Midbrain (tissue), 1 donor: ENCODE measurements at places on chromosomes 16 and 17.

GRCh38 chr16:80107900-80108299 lies 432.9 kb upstream of the DYNLRB2 start:
- DNase-seq = no peak

- DNase-seq = no peak
Observed at GRCh38 chr17:45168991-45169752, 7.5 kb downstream of the HEXIM2 start.

DNA sequence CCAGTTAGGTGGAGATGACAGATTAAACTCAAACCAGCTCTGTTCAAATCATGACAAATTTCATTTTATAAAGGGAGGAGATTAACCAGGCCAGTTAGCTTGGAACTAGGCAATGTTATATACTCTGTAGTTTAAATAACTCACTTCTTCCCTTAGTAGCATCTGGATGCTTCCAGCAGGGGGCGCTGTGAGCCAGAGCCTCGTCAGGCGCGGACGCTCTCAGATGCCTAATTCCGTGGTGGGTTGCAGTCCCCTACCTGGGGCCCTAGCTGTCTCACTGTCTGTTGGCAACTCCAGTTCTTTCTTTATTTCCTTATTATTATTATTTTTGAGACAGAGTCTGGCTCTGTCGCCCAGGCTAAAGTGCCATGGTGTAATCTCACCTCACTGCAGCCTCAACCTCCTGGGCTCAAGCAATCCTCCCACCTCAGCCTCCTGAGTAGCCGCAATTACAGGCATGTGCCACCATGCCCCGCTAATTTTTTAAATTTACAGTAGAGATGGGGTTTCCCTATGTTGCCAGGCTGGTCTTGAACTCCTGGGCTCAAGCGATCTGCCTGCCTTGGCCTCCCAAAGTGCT lies 17.3 kb upstream of the WFDC1 start:
- peak; percentile 71 for DNase-seq

DNA sequence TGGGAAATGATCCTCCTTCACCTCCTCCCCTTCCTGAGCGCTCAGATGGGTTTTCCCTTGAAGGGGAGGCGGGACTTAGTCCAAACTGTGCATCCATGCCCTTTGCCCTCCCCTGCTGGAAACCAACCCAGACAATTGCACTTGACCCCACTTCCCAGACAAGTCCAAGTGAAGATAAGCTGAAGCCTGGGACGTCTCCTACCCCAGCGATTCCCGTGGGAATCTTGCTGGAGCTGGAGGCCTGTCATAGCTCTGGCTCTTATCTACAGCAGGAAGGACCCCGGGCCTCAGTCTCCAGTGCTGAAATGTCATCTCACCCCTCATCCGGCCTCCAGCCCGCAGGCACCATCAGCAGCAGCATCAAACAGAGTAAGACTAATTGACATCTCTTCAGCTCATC lies 6.5 kb upstream of the NGFR start:
- DNase-seq = no peak

GRCh38 chr16:72202014-72202413 lies 30.1 kb upstream of the PMFBP1 start:
- DNase-seq = no peak

GRCh38 chr17:81346090-81346907 lies 49.0 kb upstream of the BAHCC1 start:
- peak; percentile 97 for DNase-seq

- DNase-seq = no peak
Observed at GRCh38 chr16:31695667-31696066, 168.0 kb downstream of the AHSP start.

DNA sequence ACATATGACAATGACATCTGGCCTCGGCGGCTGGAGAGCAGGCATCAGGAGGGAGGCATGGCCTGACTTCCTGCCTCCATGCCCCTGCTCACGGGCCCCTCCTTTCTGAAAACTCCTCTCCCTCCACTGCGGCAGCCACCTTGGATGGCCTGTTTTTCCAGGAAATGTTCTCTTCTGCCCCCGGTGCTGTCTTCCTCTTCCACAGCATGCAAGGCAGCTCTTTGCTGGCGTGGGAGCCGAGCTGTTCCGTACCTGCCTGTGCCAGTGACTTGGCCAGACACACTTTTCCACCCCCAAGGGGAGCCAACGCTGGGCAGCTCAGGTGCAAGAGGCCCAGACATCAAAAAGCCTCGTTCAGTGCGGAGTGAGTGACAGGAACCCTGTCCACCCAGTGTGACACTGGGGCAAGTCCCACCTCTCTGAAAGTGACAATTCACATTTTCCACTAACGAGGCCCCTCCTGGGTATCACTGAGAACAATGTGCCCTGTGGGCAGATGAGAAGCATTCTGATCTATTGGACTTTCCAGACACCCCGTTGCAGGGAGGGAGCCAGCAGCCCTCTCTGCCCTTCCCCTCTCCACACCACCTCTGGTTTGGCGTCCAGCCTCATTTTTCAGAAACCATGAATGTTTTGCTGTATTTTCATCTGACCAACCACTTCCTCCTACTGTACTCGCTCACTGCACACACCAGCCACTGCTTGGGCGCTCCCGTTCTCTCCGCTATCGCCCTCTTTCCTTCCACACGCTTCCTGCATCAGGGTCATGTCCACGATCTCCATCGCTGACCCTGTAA lies 31.2 kb downstream of the NSMCE1 start:
- no peak for DNase-seq

DNA sequence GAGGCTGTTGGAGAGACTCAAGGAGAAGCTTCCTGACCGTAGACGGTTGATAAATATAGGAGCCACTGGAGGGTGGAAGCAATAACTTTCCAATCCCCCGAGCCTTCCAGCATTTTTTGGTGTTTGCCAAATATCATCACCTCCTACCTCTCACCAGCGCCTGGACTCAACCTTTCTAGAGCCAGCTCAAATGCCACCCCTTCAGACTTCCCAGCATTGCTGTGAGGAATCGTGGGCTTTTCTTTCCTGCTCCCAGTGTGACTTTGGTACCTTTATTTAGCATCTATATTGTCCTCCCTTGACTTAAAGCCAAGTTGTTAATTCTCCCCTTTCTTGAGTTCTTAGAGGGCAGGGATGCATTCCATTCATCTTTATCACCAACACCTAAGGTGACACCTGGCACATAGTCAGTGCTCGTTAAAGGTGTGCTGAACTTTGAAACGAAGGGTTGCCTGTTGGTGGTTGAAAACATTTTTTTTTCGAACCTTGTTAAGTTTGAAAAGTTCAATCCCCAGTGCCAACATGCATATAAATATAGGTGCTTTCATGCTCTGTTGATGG lies 35.3 kb upstream of the CCR7 start:
- no peak for DNase-seq

DNA sequence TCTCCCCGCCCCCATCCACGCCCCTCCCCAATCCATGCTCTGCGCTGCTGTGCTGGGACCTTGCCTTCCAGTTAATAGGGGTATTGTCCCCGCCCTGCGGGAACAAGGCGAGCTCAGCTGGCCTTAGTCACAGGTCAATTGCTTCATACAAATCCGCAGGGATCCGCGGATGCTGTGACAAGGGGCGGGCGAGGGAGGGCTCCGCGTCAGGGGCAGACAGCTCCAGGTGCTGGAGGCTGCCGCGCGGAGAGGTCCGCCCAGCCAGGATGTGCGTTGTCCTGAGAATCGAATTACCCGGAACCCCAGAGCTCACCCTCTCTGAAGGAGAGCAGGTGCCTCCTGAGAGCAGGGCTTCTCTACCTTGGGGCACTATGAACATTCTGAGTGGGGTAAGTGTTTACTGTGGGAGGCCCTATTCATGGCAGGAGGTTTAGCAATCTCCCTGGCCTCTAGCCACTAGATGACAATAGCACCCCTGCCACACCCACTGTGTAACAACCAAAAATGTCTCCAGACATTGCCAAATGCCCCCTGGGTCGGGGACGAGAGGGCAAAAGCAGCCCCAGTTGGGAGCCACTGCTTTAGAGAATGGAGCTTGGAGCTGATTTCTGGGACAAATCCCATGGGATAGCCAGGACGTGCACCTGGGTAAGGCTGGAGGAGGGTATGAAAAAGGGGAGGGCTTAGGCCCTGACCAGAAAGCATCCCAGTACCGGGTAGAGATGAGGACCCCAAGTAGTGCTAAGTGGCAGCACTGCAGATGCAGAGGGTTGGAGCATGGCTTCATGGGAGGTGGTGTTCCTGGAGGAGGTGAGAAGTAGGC lies 138.2 kb downstream of the CYLD start:
- DNase-seq = peak; percentile 14

- no peak for DNase-seq
Observed at GRCh38 chr17:62309396-62309795, 71.0 kb upstream of the EFCAB3 start.

GRCh38 chr16:21184834-21185233 lies 26.4 kb downstream of the LDAF1 start:
- DNase-seq = no peak

- DNase-seq = no peak
Observed at GRCh38 chr17:73362697-73363096, 50.9 kb upstream of the CDC42EP4 start.

DNA sequence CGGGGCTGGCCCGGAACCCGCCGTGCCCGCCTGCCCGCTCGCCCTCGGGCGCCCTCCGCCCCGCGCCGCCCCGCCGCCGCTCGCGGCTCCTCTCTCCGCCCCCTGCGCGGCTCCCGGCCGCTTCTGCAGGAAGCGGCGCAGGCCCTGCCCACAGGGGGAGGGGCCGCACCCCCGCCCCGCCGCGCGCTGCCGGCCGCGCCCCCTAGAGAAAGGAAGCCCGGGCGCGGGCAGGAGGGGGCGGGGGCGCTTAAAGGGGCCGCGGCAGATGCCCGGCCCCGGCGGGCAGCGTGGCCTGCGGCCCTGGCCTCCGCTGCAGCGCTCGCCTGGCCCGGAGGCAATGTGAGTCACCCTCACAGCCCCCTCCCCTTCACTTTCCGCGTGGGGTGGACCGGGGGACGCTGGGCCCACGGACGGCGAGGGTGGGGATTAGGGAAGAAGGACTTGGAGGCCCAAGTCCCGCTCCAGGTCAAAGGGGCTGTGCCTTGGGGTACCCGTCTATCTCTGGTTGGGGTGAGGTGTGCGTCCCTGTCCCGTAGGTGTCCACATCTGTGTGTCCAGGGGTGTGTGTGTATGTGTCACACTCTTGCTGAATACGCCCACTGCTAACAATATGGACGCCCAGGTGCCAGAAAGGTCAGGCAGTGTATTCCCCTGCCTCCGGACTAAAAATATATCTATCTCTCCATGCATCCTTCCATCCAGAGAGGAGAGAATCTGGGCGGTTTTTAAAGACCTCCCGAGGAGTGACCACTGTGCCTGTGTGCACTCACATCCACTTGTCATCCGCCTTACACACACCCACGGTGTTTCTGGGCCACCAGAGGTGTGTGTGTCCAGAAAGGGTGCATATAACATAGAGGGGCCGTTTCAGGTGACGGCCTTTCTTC lies at the start of gene GIT1:
TSS of gene GIT1 (minus strand) at position 125 of the 887 bp plus-strand sequence. CDS start 270 bp downstream, outside the sequence.
- peak; percentile 91 for DNase-seq

GRCh38 chr16:57562066-57562465 lies 19.6 kb downstream of the ADGRG5 start:
- DNase-seq = no peak

GRCh38 chr17:65219124-65219523 lies 82.0 kb downstream of the RGS9 start:
- DNase-seq = no peak

DNA sequence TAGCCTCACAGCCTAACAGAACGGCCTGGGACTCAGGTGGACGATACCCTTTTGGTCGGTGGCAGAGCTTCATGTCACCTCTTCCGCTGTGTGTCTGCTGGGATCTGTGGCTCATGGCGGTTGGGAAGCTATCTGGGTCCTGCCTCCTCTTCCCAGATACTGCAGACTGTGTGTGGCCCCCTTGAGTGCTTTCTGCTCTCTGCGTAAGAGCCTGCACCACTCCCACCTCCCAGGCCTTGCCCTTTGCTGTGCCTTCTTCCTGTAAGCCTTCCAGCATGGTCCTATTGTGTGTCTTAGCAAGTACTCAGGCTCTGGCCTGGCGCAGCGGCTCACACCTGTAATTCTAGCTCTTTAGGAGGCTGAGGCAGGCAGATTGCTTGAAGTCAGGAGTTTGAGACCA lies 17.5 kb upstream of the ADCY7 start:
- no peak for DNase-seq

- no peak for DNase-seq
Observed at GRCh38 chr17:14940108-14940937, 324.8 kb downstream of the PMP22 start.

- DNase-seq = no peak
Observed at GRCh38 chr16:79997257-79997656, 396.7 kb upstream of the MAF start.

DNA sequence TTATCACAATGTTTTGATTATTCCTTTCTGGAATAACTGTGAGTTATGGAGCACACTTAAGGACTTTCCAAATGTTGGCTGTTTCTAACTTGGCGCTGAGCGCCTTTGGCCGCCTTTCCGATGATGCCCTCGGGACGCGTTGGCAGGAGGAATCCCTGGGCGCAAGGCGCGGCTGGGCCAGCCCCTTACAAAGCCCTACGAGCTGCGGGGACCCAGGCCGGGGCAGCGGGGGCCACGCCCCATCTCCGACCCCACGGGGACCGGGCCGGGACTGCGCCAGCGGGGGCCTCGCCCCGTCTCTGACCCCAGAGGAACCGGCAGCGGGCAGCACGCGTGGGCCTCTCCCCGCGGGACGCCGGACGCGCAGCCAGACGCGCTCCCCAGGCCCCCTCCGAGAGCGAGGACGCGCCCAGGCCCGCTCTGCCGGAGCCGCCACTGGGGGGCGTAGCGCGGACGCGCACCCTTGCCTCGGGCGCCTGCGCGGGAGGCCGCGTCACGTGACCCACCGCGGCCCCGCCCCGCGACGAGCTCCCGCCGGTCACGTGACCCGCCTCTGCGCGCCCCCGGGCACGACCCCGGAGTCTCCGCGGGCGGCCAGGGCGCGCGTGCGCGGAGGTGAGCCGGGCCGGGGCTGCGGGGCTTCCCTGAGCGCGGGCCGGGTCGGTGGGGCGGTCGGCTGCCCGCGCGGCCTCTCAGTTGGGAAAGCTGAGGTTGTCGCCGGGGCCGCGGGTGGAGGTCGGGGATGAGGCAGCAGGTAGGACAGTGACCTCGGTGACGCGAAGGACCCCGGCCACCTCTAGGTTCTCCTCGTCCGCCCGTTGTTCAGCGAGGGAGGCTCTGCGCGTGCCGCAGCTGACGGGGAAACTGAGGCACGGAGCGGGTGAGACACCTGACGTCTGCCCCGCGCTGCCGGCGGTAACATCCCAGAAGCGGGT lies at the start of gene GAA:
TSS of gene GAA (plus strand) at position 571 of the 935 bp plus-strand sequence. CDS start 3,006 bp downstream, outside the sequence.
- DNase-seq = peak; percentile 84

DNA sequence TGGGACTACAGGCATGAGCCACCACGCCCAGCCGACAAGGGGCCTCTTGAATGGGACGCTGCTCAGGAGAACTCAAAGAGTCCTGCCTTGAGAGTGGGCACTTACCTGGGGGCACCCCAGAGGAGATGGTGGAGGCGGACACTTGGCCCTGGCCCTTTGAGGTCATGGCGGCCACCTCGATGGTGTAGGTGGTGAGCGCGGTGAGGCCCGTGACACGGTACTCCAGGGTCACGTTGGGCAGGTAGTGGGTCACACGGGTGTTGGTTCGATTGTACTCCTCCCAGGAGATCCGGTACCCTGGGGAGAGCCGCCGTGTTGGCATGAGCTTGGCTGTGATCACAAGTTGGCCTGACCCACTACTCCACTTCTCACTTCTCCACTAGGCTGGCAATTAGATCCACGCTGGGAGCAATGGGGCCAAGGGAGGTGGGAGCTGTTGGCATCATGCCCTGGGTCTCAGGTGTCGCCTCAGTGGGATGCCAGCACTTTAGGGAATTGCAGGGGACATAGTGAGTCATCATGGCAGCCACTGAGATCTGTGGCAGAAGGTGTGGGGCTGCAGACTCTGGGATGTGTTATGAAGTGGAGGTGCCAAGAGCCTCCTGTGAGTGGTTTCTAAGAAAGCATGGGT lies 89.2 kb upstream of the CDC42EP4 start:
- DNase-seq = no peak
